ENCODE measurements at places on chromosomes 1 and 21.

- peaks cover 2% of the 10 kb centered on the region for H3K27me3 ChIP-seq
- H3K4me1 ChIP-seq: peaks cover 12% of the 10 kb centered on the region
- no peak overlapping the region for H3K4me3 ChIP-seq
- H3K36me3 ChIP-seq: no peaks in the 10 kb centered on the region
- no peak overlapping the region for H3K27ac ChIP-seq
Measured at GRCh38 chr21:34029743-34030528, 43.4 kb upstream of the MRPS6 start.

DNA sequence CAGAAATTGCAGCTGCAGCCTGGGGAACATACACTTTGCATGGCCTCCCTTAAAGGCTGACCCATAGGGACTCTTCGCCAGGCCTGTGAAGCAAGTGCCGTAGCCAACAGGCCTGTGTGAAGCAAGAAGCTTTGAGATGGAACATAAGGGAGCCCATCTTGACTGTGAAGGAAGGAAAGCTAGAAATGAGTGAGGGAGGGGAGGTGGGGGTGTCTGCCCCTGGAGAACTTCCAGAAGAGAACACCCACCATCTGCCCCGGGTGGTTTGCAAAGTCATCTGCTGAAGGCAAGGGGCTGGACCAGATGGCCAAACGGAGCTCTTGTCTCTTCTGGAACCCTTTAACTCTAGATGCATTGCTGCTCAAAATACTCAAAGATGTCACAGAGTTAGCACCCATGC lies 103.3 kb upstream of the GRIK3 start:
- DNase-seq: no peak
- H3K4me3 ChIP-seq: no peak overlapping the region
- H3K27ac ChIP-seq: no peak overlapping the region
- no peaks in the 10 kb centered on the region for H3K27me3 ChIP-seq
- H3K4me1 ChIP-seq: no peaks in the 10 kb centered on the region
- no peaks in the 10 kb centered on the region for H3K36me3 ChIP-seq

DNA sequence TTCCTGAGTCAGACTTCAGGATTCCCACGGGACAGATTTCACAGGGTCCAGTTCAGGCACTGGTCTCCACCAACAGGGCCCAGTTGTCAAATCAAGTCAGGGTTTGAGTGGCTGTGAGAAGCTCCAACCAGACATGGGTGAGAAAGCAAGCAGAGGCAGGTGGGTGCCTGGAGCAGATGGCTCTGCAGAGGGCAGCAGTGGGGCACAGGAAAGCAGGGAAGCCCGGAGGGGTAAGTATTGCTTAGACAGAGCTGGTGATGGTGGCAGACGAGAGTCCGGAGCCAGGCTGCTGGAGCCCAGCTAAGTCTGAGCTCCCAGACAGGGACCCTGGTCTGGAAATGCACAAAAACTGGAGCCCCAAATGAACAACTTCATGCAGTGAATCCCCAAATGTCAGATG lies 40.4 kb downstream of the RIMS3 start:
- H3K27ac ChIP-seq: no peak overlapping the region
- no peak overlapping the region for H3K4me3 ChIP-seq
- no peaks in the 10 kb centered on the region for H3K4me1 ChIP-seq
- H3K36me3 ChIP-seq: no peaks in the 10 kb centered on the region
- no peaks in the 10 kb centered on the region for H3K27me3 ChIP-seq

GRCh38 chr1:166174108-166174507 lies 7.3 kb upstream of the FAM78B start:
- H3K4me3 ChIP-seq: no peak overlapping the region
- H3K4me1 ChIP-seq: no peaks in the 10 kb centered on the region
- peaks cover 1% of the 10 kb centered on the region for H3K27me3 ChIP-seq
- no peak overlapping the region for H3K27ac ChIP-seq

DNA sequence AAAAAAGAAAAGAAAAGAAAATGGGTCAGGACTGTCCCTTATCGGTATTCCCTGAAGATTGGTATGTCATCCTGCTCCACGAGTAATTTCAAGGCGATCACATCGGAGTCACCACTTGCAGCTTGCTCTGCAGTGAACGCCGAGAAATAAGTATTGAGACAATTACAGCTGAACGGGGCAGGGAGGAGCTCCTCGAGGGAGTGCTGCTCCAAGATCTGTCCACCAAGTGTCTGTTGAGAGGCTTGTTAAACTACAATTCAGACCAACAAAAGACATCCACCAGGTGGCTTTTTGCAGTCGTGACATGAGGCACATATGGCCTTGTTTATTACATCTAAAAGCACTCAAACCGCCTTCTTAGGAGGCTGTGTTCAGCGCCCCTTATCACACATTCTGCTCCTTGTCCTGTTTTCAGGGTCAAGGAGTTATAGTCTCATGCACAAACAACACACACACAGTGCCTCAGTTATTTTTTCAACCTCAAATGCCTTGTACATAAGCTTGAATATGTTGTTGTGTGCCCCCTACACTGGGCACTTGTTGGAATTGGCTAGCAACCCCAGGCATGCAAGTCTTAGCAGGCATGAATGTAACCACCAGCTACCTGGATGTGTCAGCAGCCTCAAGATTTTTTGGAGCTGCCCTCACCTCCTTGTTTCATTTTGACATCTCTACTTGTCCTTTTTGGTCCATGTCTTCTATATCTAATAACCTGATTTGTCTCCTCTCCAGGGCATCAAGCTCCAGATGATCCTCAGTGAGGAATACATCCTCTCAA lies 13.0 kb upstream of the CD48 start:
- H3K4me1 ChIP-seq: peaks cover 58% of the 10 kb centered on the region
- DNase-seq: no peak
- H3K4me3 ChIP-seq: no peak overlapping the region
- no peaks in the 10 kb centered on the region for H3K36me3 ChIP-seq

- H3K4me1 ChIP-seq: no peaks in the 10 kb centered on the region
- H3K27me3 ChIP-seq: peaks cover 4% of the 10 kb centered on the region
- DNase-seq: no peak
- H3K4me3 ChIP-seq: no peak overlapping the region
Measured at GRCh38 chr1:30029677-30030076, 693.7 kb downstream of the MATN1 start.

GRCh38 chr1:236282425-236282716 lies 613 bp upstream of the ERO1B start:
- peak overlapping the region; percentile 86 for H3K4me3 ChIP-seq
- no peaks in the 10 kb centered on the region for H3K36me3 ChIP-seq
- H3K27ac ChIP-seq: no peak overlapping the region

- no peaks in the 10 kb centered on the region for H3K4me1 ChIP-seq
- no peaks in the 10 kb centered on the region for H3K27me3 ChIP-seq
- H3K36me3 ChIP-seq: no peaks in the 10 kb centered on the region
Measured at GRCh38 chr1:208157769-208158168, 86.4 kb downstream of the PLXNA2 start.

DNA sequence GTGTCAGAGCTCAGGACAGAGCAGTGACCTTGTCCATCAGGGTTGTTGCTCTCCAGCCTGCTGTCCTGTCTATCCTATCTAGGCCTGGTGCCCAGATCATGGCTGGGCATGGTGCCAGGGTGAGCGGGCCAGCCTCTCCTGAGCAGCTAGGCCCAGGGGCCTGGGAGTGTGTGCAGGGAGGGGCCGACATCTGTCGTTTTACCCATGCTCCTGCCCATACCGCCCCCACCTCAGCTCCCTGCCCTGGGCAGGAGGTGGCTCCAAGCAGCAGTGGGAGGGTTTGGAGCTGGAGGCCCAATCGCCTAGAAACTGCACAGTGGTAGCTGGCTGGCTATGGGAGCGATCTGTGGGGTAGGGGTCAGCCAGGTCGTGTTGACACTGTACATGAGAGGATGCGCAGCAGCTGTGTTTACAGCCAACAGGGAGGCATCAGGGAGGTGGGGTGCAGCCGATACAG lies 6.5 kb downstream of the INSRR start:
- H3K27me3 ChIP-seq: peaks cover 42% of the 10 kb centered on the region
- no peaks in the 10 kb centered on the region for H3K4me1 ChIP-seq
- H3K36me3 ChIP-seq: no peaks in the 10 kb centered on the region
- H3K27ac ChIP-seq: no peak overlapping the region

DNA sequence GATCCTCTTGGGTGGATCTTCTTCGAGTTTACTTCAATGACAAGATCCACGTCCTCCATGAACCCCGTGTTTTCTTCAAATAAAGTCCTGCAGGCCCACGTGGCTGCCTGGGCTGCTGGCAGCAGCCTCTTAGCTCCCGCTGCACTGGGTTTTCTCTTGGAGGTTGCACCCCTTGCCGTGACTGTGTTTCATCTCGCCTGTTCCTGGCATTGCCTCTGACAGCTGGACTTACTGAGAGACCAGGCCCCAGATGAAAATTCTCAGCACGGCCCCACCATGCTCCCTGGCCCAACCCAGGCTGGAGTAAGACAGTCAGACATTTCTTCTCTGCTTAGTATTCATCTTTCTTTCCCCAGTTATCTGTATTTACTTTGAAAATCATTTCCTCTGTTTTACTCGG lies 274.8 kb upstream of the RUNX1 start:
- no peaks in the 10 kb centered on the region for H3K4me1 ChIP-seq
- H3K27me3 ChIP-seq: no peaks in the 10 kb centered on the region
- no peak overlapping the region for H3K27ac ChIP-seq
- no peak for DNase-seq
- no peak overlapping the region for H3K4me3 ChIP-seq
- no peaks in the 10 kb centered on the region for H3K36me3 ChIP-seq

DNA sequence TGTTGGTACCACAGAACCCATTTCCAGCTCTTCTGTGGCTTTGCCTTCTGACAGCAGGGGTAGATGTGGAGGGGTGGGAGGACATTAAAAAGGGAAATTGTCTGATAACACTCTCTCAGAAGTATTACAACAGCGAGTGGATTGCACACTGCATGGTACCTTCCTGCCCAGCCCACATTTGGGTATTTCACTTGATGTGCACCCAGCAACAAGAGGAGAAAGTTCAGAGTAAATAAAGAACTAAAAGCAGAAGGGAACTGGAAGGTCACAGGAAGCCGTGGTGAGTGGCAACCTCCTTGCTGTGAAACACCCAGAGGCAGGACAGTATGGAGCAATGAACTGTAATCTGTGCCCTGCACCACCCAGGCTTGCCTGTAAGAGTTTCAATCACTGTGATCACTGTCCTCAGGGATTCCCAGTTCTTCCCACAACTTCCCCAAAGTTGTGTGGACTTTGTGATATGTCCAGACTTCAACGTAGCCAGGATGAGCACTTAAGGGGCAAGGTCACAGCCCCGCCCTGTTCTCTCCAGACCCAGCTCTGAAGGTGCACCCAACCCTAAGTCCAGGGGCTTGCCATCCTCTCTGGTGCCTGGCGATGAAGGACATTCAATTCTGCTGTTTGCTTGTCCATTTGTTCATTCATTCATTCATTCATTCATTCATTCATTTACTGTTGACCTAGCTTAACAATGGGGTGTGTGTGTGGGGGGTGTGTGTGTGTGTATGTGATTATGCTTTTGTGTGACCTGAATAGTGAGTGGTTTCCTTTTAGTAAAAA lies 18.7 kb upstream of the F5 start:
- DNase-seq: peak; percentile 91
- no peaks in the 10 kb centered on the region for H3K36me3 ChIP-seq
- peak overlapping the region; percentile 78 for H3K27ac ChIP-seq
- H3K4me3 ChIP-seq: no peak overlapping the region
- peaks cover 89% of the 10 kb centered on the region for H3K4me1 ChIP-seq

DNA sequence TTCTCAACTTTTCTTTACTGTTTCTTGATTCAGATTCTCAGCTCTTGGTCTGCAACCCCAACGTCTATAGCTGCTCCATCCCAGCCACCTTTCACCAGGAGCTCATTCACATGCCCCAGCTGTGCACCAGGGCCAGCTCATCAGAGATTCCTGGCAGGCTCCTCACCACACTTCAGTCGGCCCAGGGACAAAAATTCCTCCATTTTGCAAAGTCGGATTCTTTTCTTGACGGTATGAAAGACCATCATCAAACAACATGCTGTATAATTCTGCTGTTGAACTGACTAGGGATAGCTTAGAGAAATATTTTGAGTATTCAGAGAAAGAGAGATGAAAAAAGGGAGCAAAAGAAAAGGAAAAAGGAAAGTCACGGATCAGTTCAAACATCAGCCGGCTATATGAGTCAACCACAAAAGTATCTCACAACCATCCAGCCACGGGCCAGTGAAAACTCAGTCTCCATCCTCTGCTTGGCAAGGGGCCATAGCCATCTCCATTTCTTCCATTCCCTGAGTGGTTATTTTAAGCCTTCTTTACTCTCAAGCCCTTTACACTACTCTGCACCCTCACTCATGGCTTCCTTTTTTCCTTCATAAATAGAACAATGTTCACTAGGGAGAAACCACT lies 14.1 kb downstream of the DNASE2B start:
- no peak for DNase-seq
- no peak overlapping the region for H3K4me3 ChIP-seq
- no peak overlapping the region for H3K27ac ChIP-seq
- no peaks in the 10 kb centered on the region for H3K36me3 ChIP-seq
- no peaks in the 10 kb centered on the region for H3K27me3 ChIP-seq

GRCh38 chr1:176517484-176517883 lies 54.5 kb downstream of the PAPPA2 start:
- no peak for DNase-seq
- no peaks in the 10 kb centered on the region for H3K36me3 ChIP-seq
- H3K27me3 ChIP-seq: no peaks in the 10 kb centered on the region
- H3K4me3 ChIP-seq: no peak overlapping the region

DNA sequence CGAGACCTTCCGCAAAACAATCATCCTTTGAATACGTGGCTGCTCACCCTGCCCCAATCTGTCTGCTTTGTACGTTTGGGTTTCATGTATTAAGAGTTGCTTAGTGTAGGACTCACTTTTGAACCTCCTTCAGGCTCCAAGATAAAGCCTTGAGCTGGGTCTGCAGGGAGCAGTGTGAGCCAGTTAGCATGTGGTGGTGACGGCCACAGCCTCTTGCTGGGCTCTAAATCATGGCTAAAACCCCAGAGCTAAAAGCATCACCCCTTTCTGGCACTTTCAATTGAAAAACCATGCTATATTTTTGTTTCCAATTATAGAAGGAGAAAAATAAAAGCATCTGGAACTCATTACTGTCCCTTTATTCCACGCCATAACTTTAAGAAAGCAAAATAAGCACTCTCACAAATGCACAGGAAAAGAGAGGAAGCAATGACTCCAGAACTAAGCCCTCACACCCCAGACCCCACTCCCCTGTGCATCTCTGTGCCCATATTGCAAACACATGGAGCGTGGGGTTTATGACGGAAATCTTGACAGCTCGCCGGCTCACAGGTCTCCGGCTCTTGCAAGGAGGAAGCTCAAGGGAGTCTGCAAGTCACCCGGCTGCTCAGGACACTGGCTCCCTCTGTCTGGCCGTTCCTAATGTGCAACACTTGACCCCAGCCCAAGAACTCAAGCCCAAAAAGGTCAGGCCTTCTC lies 135.5 kb downstream of the MIS18A start:
- H3K36me3 ChIP-seq: no peaks in the 10 kb centered on the region
- H3K27ac ChIP-seq: no peak overlapping the region
- no peak for DNase-seq
- H3K4me3 ChIP-seq: no peak overlapping the region
- no peaks in the 10 kb centered on the region for H3K27me3 ChIP-seq

GRCh38 chr1:194813096-194813495 lies 1626.7 kb upstream of the B3GALT2 start:
- no peak for DNase-seq
- no peaks in the 10 kb centered on the region for H3K36me3 ChIP-seq
- no peaks in the 10 kb centered on the region for H3K27me3 ChIP-seq
- no peaks in the 10 kb centered on the region for H3K4me1 ChIP-seq
- H3K4me3 ChIP-seq: no peak overlapping the region

GRCh38 chr1:93798291-93798690 lies 80.7 kb downstream of the DNTTIP2 start:
- H3K36me3 ChIP-seq: no peaks in the 10 kb centered on the region
- H3K27ac ChIP-seq: no peak overlapping the region
- H3K27me3 ChIP-seq: no peaks in the 10 kb centered on the region
- H3K4me1 ChIP-seq: no peaks in the 10 kb centered on the region

- no peak overlapping the region for H3K4me3 ChIP-seq
- H3K27me3 ChIP-seq: no peaks in the 10 kb centered on the region
- H3K27ac ChIP-seq: no peak overlapping the region
Measured at GRCh38 chr1:113792471-113792870, 19.8 kb downstream of the RSBN1 start.
